ENCODE measurements at places on chromosomes 2 and 18.
A peak's percentile ranks its signal among the peaks of the same experiment; 100 is the strongest.

- H3K27me3 ChIP-seq: no peaks in the 10 kb centered on the region
These were observed 126.4 kb upstream of the TLK1 start for GRCh38 chr2:171287036-171287571.

- H3K4me1 ChIP-seq: no peaks in the 10 kb centered on the region
- no peak overlapping the region for H3K27ac ChIP-seq
- H3K4me3 ChIP-seq: no peak overlapping the region
- H3K27me3 ChIP-seq: no peaks in the 10 kb centered on the region
- no peaks in the 10 kb centered on the region for H3K36me3 ChIP-seq
These were observed 100.0 kb upstream of the HDAC4 start for GRCh38 chr2:239500574-239501550.

GRCh38 chr2:22701561-22702160 lies 683.3 kb upstream of the KLHL29 start:
- no peaks in the 10 kb centered on the region for H3K4me1 ChIP-seq
- no peaks in the 10 kb centered on the region for H3K27me3 ChIP-seq
- H3K4me3 ChIP-seq: no peak overlapping the region
- DNase-seq: no peak
- H3K27ac ChIP-seq: no peak overlapping the region

GRCh38 chr2:127811397-127812321 lies 688 bp upstream of the WDR33 start:
- H3K27me3 ChIP-seq: no peaks in the 10 kb centered on the region
- no peaks in the 10 kb centered on the region for H3K36me3 ChIP-seq
- peaks cover 4% of the 10 kb centered on the region for H3K4me1 ChIP-seq
- H3K4me3 ChIP-seq: peak overlapping the region; percentile 82
- H3K27ac ChIP-seq: peak overlapping the region; percentile 97
- DNase-seq: no peak

DNA sequence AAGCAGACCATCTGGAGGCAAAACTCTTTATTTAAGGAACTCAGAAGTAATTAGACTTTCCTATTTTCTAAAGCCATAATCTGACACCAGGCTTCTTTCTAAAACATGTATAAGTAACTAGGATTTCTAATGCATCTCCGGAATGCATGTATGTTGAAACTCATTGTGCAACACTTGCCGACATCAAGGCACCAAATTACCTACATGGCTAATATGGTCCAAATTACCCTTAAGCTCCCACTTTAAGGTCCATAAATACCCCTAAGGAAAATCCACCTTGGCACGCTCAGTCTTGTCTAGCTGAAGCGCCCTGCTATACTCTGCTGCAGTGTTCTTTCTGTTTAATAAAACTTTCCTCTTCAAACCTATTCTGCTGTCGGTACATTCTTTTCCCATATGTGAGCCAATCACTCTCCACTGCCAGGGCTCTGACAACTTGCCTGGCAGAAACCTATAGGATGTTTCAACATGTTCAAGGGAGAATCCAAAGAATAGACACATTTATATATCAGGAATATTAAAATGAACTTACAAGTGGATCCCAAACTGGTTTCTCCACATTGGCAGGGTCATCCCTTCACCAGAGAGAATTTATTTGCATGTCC lies 171.9 kb downstream of the GALNT1 start:
- no peaks in the 10 kb centered on the region for H3K4me1 ChIP-seq
- no peaks in the 10 kb centered on the region for H3K36me3 ChIP-seq
- H3K27me3 ChIP-seq: no peaks in the 10 kb centered on the region
- no peak for DNase-seq
- no peak overlapping the region for H3K4me3 ChIP-seq
- no peak overlapping the region for H3K27ac ChIP-seq

GRCh38 chr2:236167297-236168109 lies 683 bp downstream of the GBX2 start:
- DNase-seq: no peak
- H3K4me3 ChIP-seq: peak overlapping the region; percentile 12
- peaks cover 15% of the 10 kb centered on the region for H3K27me3 ChIP-seq
- peaks cover 15% of the 10 kb centered on the region for H3K4me1 ChIP-seq
- H3K36me3 ChIP-seq: no peaks in the 10 kb centered on the region

DNA sequence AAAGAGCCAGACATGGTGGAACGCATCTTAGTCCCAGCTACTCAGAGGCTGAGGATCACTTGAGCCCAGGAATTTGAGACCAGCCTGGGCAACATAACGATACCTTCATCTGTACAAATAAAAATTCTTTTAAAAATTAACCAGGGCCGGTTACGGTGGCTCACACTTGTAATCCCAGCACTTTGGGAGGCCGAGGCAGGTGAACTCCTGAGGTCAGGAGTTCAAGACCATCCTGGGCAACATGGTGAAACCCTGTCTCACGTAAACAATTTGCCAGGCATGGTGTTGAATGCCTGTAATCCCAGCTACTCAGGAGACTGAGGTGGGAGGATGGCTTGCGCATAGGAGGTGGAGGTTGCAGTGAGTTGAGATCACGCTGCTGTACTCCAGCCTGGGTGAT lies 25.8 kb upstream of the KCNG3 start:
- no peaks in the 10 kb centered on the region for H3K36me3 ChIP-seq
- H3K27me3 ChIP-seq: no peaks in the 10 kb centered on the region
- no peak overlapping the region for H3K4me3 ChIP-seq
- no peak overlapping the region for H3K27ac ChIP-seq
- H3K4me1 ChIP-seq: no peaks in the 10 kb centered on the region

DNA sequence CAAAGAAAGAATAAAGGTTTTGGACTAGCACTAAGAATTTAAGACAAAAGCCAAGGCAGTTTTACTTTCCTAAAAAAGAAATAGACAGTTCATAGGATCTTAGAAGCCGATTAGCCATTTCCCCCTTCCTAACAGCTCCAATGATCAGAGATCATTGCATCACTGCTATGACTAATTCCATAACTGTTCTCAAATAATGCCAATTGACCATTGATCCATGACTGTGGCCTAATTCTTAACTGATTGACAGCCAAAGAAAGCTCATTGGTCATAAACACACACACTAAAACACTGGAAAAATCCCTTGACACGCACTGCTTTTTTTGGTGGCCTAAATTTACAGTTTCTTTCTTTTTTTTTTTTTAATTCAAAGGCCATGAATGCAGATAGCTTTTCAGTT lies 345.0 kb upstream of the ACVR2A start:
- no peaks in the 10 kb centered on the region for H3K36me3 ChIP-seq
- H3K4me3 ChIP-seq: no peak overlapping the region
- no peak overlapping the region for H3K27ac ChIP-seq
- no peak for DNase-seq
- H3K4me1 ChIP-seq: no peaks in the 10 kb centered on the region

GRCh38 chr2:3041841-3042600 lies 335.6 kb downstream of the EIPR1 start:
- peak; percentile 83 for DNase-seq
- no peaks in the 10 kb centered on the region for H3K36me3 ChIP-seq
- no peaks in the 10 kb centered on the region for H3K4me1 ChIP-seq
- no peaks in the 10 kb centered on the region for H3K27me3 ChIP-seq
- no peak overlapping the region for H3K4me3 ChIP-seq

GRCh38 chr18:9803063-9803697 lies 82.6 kb upstream of the TXNDC2 start:
- H3K4me3 ChIP-seq: no peak overlapping the region
- H3K27ac ChIP-seq: no peak overlapping the region
- no peak for DNase-seq
- H3K27me3 ChIP-seq: no peaks in the 10 kb centered on the region

DNA sequence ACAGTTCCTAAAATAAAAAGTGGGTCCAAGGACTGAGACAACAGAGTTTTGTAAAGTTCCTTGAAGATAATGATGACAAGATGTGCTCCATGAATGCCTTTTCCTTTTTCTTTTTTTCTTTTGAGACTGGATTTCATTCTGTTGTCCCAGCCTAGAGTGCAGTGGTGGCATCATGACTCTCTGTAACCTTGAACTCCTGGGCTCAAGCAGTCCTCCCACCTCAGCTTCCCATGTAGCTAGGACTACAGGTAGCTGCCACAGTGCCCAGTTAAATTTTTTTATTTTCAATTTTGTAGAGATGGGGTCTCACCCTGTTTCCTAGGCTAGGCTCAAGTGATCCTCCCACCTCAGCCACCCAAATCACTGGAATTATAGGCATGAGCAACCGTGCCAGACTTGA lies 16.1 kb upstream of the TTC27 start:
- H3K4me1 ChIP-seq: peaks cover 7% of the 10 kb centered on the region
- no peak overlapping the region for H3K4me3 ChIP-seq
- no peak overlapping the region for H3K27ac ChIP-seq

- no peak overlapping the region for H3K4me3 ChIP-seq
- no peaks in the 10 kb centered on the region for H3K4me1 ChIP-seq
- DNase-seq: no peak
- no peaks in the 10 kb centered on the region for H3K27me3 ChIP-seq
These were observed 286.9 kb downstream of the TMX3 start for GRCh38 chr18:68427951-68428401.

- H3K27ac ChIP-seq: peak overlapping the region; percentile 71
- peak overlapping the region; percentile 60 for H3K4me3 ChIP-seq
- H3K4me1 ChIP-seq: peaks cover 14% of the 10 kb centered on the region
These were observed 886 bp upstream of the STK25 start for GRCh38 chr2:241509155-241509784.

- H3K36me3 ChIP-seq: no peaks in the 10 kb centered on the region
- no peaks in the 10 kb centered on the region for H3K4me1 ChIP-seq
- no peak for DNase-seq
- no peak overlapping the region for H3K4me3 ChIP-seq
- H3K27me3 ChIP-seq: no peaks in the 10 kb centered on the region
These were observed 22.8 kb upstream of the MYO3B start for GRCh38 chr2:170155022-170155722.

DNA sequence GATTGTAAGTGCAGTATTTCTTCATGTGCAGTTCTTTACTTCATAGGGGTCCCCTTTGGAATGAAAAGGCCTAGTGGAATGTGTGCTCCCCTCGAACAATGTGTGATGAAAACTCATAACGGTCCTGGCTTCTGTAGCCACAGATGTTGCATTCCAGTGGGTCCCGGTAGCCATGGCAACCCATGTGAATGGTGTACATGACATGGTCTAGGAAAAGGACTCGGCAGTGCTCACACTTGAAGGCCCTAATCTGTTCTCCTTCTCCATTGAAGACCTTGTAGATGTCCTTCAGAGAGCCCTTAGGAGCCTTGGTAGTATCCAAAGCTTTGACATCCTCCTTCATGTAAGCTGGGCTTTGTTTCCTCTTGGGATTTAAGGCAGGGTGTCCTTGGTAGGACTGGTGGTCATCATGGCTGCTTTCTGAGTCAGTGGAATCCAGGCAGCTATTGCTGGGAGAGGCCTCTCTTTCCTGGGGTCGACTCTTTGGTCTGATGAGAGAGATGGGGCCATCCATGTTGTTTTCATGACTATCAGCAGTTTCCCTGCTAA lies 144.0 kb downstream of the IKZF2 start:
- H3K4me1 ChIP-seq: no peaks in the 10 kb centered on the region
- no peaks in the 10 kb centered on the region for H3K36me3 ChIP-seq
- no peak overlapping the region for H3K27ac ChIP-seq
- no peak for DNase-seq
- no peak overlapping the region for H3K4me3 ChIP-seq

- no peaks in the 10 kb centered on the region for H3K4me1 ChIP-seq
- H3K27ac ChIP-seq: no peak overlapping the region
- H3K36me3 ChIP-seq: no peaks in the 10 kb centered on the region
- H3K27me3 ChIP-seq: no peaks in the 10 kb centered on the region
These were observed 163.6 kb downstream of the EIPR1 start for GRCh38 chr2:3214065-3214464.

DNA sequence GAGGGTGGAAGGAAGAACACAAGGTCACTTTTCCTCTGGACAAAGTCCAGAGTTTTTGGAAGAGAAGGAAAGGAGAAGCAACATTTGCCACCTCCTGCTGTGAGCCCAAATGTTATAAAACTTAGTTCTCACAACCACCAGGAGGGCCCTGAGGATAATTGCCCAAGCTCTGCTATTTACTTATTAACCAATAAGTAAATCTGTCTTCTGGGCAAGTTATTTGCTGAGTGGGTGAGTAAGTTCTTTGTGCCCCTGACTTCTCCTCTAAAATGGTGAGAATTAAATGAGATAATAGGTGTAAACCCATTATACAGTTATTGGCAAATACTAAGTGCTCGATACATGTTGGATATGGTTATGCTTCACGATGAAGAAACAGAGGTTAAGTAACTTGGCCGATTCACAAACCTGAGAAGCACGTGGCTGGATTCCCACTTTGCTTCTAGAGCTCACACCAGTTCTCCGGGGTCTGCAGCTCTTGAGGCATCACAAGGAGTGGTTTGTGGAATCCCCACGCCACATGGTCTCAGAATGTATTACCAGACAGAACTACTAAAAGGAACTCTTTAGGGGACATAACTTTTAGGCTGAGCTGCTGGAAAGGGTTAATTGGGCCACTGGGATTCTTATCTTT lies 164.1 kb downstream of the MYCN start:
- no peaks in the 10 kb centered on the region for H3K4me1 ChIP-seq
- no peaks in the 10 kb centered on the region for H3K27me3 ChIP-seq
- H3K27ac ChIP-seq: no peak overlapping the region
- no peak overlapping the region for H3K4me3 ChIP-seq

GRCh38 chr2:5725794-5726463 lies 33.7 kb downstream of the SOX11 start:
- DNase-seq: no peak
- H3K4me3 ChIP-seq: no peak overlapping the region
- no peaks in the 10 kb centered on the region for H3K27me3 ChIP-seq
- H3K4me1 ChIP-seq: no peaks in the 10 kb centered on the region

DNA sequence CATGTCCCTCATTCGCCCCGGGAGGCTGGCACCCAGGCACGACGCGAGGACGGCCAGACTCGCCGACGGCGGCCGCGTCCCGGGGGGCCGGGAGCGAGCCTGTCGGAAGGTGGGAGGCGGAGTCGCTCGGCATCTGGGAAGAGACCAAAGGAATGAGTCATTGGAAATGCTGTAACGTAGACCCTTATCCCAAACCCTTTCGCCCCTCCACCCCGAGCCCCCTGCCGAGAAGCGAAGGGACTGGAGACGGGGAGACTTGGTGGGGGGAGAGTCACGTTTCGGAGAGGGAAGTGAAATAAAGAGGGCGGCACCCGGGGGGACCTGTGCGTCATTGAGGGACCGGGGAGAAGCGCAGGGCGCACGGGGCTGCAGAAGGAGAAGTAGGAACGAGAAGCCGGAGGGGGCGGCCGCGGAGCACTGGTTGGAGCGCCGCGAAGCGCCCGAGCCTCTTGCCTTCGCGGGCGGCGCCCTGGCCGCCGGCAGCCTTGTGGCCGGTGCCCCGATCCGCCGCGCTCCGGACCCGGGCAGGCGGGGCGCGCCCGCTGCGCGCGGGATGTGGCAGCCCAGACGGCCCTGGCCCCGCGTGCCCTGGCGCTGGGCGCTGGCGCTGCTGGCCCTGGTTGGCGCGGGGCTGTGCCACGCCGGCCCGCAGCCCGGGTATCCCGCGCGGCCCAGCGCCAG lies at the start of gene EMILIN2:
EMILIN2 (plus strand) TSS at position 371 of the 681 bp plus-strand sequence; CDS start at position 554, 183 bp downstream.
- H3K4me1 ChIP-seq: peaks cover 3% of the 10 kb centered on the region
- peak within 1 kb of the TSS; percentile 48 for H3K4me3 ChIP-seq
- peak within 1 kb of the TSS; percentile 48 for H3K27ac ChIP-seq
- H3K27me3 ChIP-seq: no peaks in the 10 kb centered on the region
- no peaks in the 10 kb centered on the region for H3K36me3 ChIP-seq

DNA sequence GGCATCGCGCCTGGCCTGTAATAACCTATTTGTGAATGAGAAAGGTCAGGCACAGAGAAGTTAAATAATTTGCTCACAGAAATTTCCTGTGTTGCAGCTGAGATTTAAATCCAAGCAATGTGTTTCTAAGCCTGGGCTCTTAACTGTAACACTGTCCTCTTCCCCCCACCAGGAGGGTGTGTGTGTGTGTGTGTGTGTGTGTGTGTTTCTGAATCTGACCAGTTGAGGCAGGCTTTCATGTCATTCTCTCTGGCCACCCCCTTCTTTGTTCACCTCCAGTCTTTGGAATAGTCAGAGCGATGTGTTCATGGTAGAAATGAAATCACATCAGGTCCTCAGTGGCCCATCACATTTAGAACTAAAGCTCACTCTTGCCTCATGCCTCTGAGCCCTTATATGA lies 81.2 kb downstream of the NEDD4L start:
- H3K4me3 ChIP-seq: no peak overlapping the region
- no peak overlapping the region for H3K27ac ChIP-seq
- peaks cover 24% of the 10 kb centered on the region for H3K4me1 ChIP-seq
- DNase-seq: no peak
- H3K27me3 ChIP-seq: no peaks in the 10 kb centered on the region

All from pancreas (tissue), 10 donors.